Mesenteric fat pad (tissue), 1 donor: ENCODE measurements at places on chromosomes 16 and 17. TPM values are rescaled to one million over a fixed set of nuclear protein-coding genes. Genes with fewer than 3 reads are reported as not detected.

Gene LAT
- 4.1 TPM for total RNA-seq

Gene UNC13D
- 12.8 TPM for total RNA-seq

Gene ADGRG1
- 96.3 TPM for total RNA-seq

Gene MRM3
- 12.7 TPM for total RNA-seq

Gene LITAF
- total RNA-seq: 191 TPM

Gene BICDL2
- total RNA-seq: not detected

Gene SP6
- 1.9 TPM for total RNA-seq

Gene TAF15
- total RNA-seq: 146 TPM

Gene CLDN6
- total RNA-seq: not detected

Gene OR3A2
- 1.2 TPM for total RNA-seq

Gene KCTD19
- total RNA-seq: not detected

Gene KRTAP2-1
- not detected for total RNA-seq

Gene ADORA2B
- total RNA-seq: 0.55 TPM

Gene KCNH4
- 0.55 TPM for total RNA-seq

Gene ITPRIPL2
- total RNA-seq: 89.8 TPM

DNA sequence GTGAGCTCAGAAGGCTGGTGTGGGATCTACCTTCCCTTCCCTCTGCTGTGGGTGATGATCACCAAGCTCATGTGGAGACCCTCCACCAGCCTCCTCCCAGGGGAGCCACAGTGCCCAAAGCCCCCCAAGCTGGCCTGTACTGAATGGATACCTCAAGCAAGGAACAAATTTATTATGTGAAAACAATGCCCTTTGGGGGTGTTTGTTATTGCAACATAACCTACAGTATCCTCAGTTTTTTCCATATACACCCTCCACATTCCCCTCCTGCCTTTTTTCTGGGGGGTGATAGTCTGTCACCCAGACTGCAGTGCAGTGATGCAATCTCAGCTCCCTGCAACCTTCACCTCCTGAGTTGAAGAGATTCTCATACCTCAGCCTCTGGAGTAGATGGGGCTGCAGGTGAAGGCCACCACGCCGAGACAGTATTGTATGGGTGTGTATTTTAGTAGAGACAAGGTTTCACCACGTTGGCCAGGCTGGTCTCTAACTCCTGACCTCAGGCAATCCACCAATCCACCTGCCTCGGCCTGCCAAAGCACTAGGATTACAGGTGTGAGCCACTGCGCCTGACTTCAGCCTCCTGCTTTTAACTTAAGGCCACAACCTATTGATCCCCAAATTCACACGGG, 215.9 kb downstream of the CPPED1 start:
- DNase-seq: peak; percentile 53

DNA sequence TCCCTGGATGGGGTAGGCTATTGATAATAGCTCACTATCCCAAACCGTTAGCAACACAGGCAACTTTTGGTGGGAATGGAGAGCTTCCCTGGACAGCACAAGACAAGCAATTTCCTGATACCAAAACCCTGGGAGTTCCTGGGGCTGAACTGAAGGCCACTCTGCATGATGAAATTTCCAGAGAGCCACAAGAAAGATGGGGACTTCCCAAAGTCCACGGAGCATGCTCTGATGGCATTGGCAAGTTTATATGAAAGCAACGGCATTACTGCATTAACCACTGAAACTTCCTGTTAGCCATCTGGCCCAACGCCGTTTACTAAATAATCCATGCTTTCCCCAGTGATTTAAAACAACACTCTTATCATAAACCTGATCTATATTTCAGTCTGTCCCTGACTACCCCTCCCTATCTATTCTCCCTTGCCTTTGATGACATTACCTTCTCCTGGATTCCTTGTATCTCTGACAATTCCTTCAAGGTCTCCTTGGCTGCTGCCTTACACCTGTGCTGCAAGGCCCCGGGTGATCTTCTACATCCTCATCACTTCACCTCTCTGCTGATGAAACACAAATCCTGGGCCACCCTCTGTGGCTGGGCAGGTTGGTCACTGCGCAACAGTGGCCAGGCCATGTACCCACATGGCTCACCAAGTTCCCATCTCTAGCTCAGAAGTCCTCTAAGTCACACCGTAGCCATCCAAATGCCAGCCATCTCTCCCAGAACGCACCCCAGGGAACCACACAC, 108.5 kb upstream of the RCVRN start:
- DNase-seq: no peak

- no peak for DNase-seq
These were observed 6.0 kb upstream of the BHLHA9 start for GRCh38 chr17:1264196-1264595.

DNA sequence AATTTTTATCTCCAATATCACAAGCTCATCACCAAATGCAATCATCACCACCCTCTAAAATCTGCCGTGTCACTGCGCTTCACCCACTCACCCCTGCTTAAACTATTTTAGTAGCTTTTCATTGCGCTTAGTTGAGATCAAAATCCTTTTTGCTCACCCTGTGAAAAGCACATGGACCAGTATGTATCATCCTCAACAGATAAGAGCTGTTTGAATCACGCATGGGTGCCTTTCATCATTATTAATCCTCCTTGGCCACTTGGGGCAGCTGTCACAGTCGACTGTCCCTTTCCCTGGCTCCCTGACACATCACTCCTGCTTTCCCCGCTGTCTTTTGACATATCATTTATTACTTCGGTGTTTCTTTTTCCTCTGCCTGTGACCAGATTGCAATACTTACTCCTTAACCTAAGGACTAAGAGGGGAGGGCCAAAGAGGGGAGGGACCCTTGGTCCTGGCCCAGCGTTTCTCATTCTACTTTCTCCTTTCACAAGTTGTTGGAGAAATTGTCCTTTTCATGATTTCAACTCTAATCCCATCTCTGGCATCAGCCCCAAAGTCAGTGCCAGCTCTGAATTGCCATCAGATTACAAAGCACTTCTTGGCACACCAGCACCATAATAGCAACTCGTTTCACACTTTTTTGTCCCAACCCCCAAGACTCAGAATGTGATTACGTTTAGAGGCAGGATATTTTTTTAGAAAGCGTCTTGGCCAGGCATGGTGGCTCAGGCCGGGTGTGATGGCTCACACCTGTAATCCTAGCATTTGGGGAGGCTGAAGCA, 8.6 kb upstream of the KDM6B start:
- no peak for DNase-seq

DNA sequence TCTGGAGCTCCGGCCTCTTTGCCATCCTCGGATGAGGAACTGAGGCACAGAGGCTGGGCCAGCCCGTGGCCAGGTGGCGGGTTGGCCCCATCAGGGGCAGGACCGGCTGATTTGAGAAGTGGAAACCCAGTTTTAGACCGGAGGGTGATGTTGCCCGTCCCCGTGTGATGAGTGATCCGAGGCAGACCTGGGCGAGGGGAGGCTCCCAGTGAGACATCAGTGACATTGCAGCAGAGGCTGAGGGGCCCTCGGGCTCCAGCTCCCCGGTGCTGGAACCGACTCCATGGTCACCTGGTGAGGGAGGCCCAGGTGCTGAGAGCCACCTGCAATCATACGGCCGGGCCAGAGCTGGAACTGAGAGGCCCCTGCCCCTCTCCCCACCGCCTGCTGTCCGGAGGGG, 26.9 kb upstream of the CACNA1H start:
- no peak for DNase-seq

DNA sequence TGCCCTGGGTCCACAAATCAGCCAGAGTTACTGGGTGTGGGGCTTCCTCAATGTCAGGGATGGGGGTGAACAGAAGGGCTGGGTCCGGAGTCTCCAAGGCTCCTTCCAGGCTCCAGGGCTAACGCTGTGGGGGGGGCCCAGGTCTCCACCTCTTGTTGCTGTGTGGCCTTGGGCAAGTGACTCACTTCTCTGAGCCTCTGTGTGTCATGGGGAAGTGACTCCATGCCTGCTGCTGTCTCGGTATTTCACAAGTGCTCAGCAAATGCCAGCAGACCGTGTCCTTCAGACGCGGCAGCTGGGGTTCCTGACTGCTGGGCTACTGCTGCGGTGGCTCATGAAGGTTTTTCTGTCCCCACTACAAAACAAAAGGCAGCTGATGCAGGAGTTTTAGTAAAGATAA, 26.6 kb downstream of the JPH3 start:
- DNase-seq: no peak

DNA sequence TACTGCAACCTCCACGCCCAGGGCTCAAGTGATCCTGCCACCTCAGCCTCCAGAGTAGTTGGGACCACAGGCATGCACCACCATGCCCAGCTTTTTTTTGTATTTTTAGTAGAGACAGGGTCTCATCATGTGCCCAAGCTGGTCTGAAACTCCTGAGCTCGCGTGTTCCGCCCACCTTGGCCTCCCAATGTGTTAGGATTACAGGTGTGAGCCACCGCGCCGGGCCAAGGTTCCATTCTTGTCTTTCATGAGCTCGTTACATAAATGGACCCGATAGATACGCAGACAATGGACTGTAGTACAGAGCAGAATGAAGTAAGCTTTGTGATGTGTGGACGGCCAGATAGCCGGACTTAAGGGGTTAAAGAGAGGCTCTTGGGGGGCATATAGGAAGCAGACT, 19.3 kb downstream of the UBN1 start:
- no peak for DNase-seq

- DNase-seq: peak; percentile 92
These were observed 217.3 kb downstream of the RBFOX3 start for GRCh38 chr17:79393358-79394052.

DNA sequence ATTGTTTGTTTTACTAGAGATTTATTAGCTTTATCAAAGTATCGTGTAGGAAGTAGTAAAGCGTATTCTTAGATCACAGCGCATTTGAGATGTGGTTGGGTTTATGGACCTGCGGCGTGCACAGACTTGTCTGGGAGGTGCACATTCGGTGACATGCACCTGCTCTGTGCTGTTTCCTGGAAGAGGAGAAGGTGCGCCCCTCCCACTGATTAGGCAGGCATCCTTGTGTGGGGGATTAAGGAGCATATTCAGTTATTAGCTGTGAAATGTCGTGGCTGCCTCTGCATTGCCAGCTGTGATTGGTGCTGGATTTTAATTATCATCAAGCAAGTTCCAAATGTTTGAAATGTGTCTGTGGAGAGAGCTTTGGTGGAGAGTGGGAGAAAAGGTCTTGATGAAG, 903.8 kb upstream of the RBFOX1 start:
- no peak for DNase-seq

DNA sequence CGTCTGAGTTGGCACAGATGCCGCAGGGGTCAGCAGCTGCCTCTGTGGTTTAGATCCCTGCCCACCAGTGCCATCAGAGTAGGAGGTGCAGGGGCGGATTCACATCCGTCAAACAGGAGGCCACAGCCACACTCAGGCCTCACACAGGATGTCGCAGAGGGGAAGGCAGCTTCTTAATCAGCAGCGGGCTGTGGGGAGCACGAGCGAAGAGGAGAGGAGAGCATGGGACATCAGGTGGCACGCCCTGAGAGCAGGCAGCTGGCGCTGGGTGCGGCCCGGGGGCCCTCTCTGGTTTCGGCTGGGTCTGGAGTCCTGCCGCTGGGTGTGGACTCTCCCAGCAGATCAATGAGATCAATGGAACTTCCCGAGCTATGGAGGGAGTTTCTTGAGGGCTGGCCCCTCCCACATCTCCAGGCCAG, 9.6 kb downstream of the LLGL2 start:
- DNase-seq: no peak

DNA sequence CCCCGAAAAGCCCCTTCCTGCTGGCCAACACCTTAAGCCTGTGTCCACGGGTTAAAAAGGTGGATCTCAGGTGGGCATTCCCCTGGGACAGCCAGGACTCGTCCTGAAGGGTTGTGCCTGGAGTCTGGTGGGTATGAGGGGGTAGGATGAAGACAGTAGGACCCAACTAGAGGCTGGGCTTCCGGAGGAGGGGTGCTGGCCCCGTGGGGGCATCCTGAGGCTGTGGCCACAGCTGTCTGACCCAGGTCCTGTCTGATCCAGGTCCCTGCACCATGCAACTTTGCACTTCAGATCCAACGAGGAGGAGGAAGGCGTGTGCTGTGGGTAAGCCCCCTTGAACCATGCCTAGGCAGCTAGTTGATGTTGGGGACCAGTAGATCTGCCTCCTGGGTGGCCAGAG, 37.6 kb upstream of the CPNE2 start:
- DNase-seq: no peak

DNA sequence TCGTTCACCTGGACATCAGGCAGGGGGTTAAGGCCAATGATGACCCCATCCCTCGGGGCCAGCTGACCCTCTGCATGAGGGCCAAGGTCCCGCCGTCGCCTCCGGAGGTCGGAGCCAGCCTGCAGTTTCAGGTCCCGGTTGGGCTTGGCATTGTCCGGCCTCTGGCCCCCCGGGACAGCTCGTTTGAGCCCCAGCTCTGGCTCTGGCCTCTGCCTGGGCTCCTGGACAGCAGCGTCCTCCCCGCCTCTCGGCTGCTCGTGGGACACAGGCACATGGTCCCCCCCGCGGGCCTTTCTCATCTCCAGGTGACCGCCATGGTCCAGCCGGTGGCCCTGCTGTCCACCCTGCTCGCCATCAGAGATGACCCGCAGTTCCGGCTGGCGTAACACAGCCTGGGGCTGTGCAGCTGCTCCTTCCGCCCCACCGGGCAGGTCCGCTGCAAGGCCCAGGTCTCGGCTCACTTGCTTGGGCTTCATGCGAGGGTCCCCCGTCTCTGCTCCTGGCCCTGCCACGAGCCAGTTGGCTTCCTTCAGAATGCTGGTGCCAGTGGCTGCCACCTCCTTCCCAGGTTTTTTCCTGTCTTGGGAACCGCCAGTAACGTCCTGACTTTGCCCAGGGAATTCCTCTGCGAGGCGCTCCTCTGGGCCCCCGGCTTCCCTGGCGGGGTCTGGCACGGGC, 6.7 kb downstream of the NDUFAF8 start:
- no peak for DNase-seq

- DNase-seq: peak; percentile 91
These were observed at the start of gene ARHGAP44 for GRCh38 chr17:12789481-12790248. ARHGAP44 (plus strand) TSS chr17:12789498; CDS start chr17:12789839, 341 bp downstream.

GRCh38 chr16:77009453-77009852, 181.5 kb upstream of the MON1B start:
- no peak for DNase-seq

GRCh38 chr17:63524051-63524450, 893 bp downstream of the KCNH6 start:
- DNase-seq: no peak

- DNase-seq: no peak
These were observed 773 bp downstream of the NTN3 start for GRCh38 chr16:2471653-2472487.

GRCh38 chr17:31595666-31596381, 204.3 kb downstream of the RAB11FIP4 start:
- peak; percentile 55 for DNase-seq

DNA sequence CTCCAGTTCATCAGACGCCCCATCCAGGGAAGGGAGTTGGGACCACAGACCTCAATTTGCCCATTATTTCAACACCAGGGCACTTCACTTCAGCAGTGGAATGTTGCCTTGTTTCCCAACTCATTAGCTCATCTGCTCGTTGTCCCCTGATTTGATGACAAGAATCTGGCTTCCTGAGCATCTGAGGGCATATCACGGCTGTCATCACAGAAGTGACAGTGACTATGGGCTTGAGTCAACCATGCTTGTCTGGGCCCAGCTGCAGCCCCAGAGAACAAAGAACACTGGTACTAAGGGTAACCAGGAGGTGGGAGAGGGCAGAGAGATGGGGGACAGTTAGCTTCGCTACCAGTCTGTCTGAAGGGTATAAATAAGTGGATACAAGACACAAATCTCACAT, 266.0 kb upstream of the SDK2 start:
- no peak for DNase-seq

- DNase-seq: no peak
These were observed 630 bp downstream of the ESRP2 start for GRCh38 chr16:68235108-68235886.

GRCh38 chr16:80056324-80056723, 455.8 kb upstream of the MAF start:
- DNase-seq: no peak

GRCh38 chr17:77548967-77549366, 408.2 kb downstream of the SEC14L1 start:
- no peak for DNase-seq

GRCh38 chr16:85781695-85782370, 17.5 kb downstream of the EMC8 start:
- no peak for DNase-seq
